A549 treated with ZK216348 at 1 μM for 4 hours (cell line): ENCODE measurements at places on chromosomes 11 and 22. TPM values are rescaled to one million over a fixed set of nuclear protein-coding genes. Genes with fewer than 3 reads are reported as not detected.

Gene FAM180B
- 0.33 TPM in 1 of 5 replicates, not detected in the others for total RNA-seq

Gene RHOD
- 28.9 to 58.5 TPM (median 44.9 TPM) in 5 replicates for total RNA-seq

Gene PHETA2
- total RNA-seq, result not detected in 5 replicates

Gene ACR
- 0.19 to 0.54 TPM in 2 of 5 replicates, not detected in the others for total RNA-seq

Gene CYTH4
- 0.34 to 2.1 TPM (median 0.76 TPM) in 5 replicates for total RNA-seq

Gene SPON1
- total RNA-seq, result not detected in 5 replicates

Gene DRD2
- 0.06 TPM in 1 of 5 replicates, not detected in the others for total RNA-seq

Gene BTBD18
- not detected in 5 replicates for total RNA-seq

Gene HORMAD2
- total RNA-seq, result not detected in 5 replicates
